WERI-Rb-1 (cell line): ENCODE measurements at places on chromosomes 6 and 20.

GRCh38 chr6:35576682-35577081 is 64.0 kb upstream of the TULP1 start:
- DNase-seq: no peak

GRCh38 chr6:125867483-125867942 is 76.8 kb downstream of the NCOA7 start:
- DNase-seq: no peak

DNA sequence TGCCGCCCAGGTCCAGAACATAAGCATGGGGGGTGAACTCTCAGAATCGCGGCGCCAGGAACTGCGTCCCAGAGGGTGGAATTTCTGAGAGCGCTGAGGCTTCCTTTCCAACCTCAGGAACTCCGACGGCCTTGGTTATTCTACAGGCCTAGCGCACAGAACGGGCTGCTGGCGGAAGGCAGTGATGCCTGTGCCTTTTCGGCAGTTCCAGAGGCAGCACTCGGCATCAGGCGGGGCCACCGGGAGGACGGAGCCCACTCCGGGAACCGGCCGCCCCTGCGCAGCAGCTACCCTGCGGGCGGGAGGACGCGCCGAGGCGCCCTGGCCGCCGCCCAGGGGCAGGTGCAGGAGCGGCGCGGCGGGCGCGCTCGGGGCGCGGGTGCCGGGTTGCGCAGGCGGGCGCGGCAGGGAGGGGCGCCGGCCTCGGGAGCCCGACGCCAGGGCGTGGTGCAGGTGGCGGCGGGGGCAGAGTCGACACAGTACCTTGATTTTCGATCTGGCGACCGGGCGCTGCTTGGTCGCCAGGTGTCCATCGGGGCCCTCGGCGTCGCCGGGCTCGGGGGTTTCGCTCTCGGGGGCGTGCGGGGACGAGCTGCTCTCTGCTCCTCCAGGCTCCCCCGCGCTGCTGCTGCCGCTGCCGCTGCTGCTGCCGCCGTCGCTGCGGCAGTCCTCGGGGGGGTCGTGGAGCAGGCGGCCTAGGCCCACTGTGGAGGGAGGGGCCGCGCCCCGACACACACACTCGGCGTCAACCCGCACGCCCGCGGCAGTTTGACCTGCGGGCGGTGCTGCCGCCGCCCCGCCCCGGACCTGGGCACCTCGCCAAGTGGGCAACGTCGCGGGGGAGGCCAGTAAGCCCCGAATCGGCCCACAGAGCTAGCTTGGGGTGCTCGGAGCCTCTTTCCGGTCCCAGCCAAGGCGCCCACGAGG is 1.3 kb downstream of the OVOL2 start:
- peak; percentile 11 for DNase-seq

DNA sequence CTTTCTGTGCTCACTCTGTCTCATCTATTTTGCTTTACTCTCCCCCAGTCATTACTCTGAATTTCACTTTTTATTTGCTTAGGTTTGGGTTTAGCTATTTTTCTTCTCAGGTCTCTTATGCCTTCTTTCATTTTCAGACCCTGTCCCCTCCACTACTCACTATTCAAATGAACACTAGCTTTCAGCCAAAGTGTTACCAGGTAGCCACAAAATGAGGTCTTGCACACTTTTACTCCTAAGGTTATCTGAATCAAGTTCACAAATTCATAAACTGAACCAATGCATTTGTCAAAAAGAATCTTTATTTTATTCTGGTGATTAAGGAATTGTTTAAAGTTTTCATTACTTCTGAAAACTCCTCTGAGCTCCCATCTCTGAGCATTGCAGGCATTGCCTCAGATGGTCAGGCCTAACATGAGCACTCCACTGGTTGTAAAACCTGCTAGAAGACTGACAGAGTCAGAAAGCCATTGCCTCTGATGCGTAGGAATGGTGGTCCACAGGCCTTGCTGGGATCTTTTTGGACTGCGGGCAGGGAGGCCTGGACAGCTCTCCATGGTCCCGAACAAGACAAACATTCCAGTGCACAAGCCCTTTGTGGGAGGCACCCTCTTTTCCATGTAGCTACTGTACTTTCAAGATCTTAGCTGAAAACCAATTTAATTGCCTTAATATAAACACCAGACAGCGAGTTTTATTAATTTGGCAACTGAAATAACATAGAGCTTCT is 48.5 kb downstream of the FYN start:
- no peak for DNase-seq

DNA sequence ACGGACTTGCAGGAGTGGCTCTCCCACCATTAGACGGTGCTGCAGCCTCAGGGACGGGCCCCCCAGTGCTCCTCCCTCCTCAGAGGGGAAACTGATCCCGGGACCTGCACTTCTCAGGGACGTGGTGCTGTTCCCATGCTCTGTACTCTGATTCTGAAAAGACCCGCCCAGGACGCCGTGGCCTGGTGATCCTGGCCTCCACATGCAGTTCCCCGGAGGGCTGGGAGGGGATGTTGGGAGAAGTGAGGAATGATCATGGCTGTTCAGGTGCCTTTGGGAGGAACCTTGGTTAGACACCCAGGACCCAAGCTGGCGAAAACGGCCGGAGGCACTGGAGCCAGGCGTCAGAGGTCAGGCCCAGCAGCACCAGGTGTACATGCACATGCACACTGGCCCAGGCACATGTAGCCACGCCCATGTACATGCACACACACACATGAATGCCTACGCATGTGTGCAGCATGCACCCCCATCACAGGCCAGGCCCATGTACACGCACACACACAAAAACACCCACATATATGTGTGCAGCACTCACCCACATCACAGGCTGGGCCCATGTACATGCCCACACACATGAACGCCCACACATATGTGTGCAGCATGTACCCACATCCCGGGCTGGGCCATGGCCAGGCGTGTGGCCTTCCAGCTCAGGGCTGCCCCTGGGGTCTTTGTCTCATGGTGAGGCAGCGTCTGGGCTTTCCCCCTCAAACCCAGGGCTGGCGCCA is 52.6 kb upstream of the DACT2 start:
- DNase-seq: no peak
